Activated T-helper 17 cell treated with anti-CD3 and anti-CD28 coated beads, Interleukin-2, amount 50 U/mL, for 72 hours (primary cell): ENCODE measurements at places on chromosomes 5 and 9.
A peak's percentile ranks its signal among the peaks of the same experiment; 100 is the strongest.

- ATAC-seq: no peak
Observed at GRCh38 chr5:124655921-124656511, 90.4 kb downstream of the ZNF608 start.

DNA sequence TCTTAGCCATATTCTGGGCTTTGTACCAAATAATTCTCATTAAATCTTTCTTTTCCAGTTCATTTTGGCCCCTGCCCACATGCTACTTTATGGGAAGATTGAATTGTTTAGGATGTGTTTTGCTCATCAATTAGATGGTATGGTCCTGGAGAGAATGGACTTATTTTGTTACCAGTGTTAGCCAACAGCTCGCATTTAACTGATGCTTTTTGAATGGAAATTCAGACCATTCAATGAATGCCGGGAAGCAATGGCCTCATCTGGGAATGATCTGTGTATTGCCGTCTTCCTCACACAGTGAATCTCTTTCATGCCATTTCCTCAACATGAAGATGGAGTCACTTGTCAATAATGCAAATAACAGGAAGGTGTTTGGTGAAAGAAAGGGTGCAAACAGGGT is 370.6 kb upstream of the PIK3R1 start:
- ATAC-seq: no peak

- no peak for ATAC-seq
Observed at GRCh38 chr5:154465169-154465568, 12.9 kb downstream of the HAND1 start.

GRCh38 chr9:130289711-130290241 is 24.2 kb downstream of the HMCN2 start:
- ATAC-seq: no peak

- peak; percentile 37 for ATAC-seq
Observed at GRCh38 chr5:96660971-96661854, 963 bp upstream of the CAST start.

- no peak for ATAC-seq
Observed at GRCh38 chr5:78612227-78613150, 36.1 kb downstream of the LHFPL2 start.

GRCh38 chr5:89279391-89280036 is 396.5 kb upstream of the MEF2C start:
- no peak for ATAC-seq
